ENCODE measurements at places on chromosomes 4 and X. TPM values are rescaled to one million over a fixed set of nuclear protein-coding genes. Genes with fewer than 3 reads are reported as not detected.

XAGE3 gene
- total RNA-seq = not detected

DNA sequence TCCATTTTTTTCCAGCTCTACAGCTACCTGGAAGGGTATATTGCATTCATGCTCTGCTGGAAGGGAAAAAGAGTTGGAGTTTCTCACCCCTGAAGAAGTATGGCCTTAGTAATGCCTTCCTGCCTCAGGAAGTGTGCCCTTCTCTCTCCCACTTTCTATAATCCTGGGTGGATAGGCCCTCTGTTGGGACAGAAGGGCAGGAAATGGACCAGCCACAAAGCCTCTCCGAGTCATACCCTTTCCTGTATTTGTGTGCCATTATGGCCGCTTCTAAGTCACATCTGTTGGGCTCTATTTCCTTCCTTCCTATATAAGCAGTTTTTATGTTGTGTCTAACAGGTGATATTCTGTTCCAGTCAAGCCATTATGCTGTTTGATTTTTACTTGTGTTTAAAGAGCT is 74.8 kb upstream of the SMARCA5 start:
- no peak for DNase-seq

- DNase-seq = no peak
Measured at GRCh38 chr4:184094532-184095159, 123.0 kb downstream of the ENPP6 start.

DNA sequence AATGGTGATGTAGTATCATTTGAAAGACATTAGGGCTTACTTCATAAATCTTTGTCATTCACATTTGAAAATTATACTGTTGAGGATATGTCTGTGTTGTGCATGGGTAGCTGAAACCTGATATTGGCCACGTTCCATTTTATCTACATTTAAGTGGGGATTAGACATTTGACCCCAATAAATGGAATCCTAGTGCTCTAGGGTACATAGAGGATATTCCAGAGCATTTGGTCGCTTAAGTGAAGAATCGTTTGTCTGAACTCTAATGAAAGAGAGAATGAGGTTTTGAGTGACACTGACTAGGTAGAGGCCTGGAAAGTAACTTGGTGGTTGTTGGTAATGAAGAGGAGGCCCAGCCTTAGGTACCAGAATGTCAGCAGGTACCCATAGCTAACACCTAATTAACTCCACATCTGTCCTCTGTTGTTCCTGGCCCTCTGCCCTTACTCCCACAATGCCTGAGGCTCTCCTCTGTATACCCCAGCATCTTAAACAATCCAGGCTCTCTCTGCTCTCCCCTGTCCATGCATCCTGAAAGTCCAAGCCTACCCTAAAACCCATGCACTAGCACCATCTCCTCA is 299.5 kb upstream of the KLF3 start:
- DNase-seq = no peak

DNA sequence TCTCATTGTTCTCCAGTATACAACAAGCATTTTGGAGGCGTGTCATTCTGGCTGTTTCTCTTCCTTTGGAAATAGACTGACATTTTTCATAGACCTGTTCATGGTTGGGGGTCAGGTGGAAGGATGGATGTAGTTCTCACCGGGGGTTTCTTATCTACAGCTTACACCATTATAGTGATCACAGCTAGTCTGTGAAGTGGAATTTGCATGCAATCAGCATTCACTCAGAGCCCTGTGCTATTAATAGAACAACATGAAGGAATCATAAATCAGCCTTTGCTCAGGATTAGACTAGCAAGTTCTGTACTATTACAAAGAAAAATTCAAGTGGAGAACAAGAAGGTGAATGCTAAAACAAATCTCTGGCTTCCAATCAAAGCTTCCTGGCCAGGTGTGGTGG is 132.6 kb upstream of the PUDP start:
- no peak for DNase-seq

DNA sequence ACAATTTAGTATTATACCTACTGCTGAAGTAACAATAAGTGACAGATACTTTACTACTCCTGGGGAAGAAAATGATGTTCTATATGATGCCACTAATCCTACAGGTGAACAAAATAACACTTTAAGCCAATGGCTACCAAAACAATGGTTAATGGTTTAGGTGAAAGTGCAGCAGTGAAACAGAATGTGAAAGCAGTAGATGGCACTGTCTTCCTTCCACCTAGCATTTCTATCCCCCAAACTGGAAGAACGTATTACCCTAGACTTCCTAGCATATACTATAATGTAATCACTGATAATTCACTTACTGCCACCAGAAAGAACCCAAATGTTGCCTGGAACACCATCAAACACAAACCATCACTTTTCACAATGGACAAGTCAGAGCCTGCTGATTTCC is 18.9 kb upstream of the CABS1 start:
- no peak for DNase-seq

SLITRK4 gene
- total RNA-seq = 1.5 TPM

GRCh38 chr4:73589261-73589847 is 30.9 kb downstream of the RASSF6 start:
- DNase-seq = no peak

DNA sequence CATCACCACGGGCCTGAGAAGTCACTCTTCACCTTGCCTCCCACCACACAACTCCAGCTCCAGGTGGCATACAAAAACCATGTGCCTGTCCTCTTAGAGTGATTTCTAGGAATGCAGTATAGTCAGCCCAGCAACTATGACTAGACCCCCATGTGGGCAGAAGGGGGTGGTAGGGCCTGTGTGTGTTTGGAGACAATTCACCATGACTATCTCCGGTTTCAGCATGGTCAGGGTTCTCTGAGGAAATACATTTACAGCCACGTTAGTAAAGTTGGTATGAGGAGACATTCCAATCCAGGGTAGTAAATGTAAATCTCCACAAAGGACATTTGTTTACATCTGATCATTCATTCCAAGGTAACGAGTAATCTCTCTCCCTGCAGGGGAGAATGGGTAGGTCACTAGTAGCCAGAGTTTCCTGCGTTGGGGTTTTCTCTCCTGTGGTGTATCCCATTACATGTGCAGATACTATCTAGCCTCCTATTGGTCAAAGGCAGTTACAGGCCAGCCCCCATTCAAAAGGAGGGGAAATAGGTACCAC is 4.2 kb upstream of the MTMR1 start:
- no peak for DNase-seq

DCX gene
- not detected for total RNA-seq

DNA sequence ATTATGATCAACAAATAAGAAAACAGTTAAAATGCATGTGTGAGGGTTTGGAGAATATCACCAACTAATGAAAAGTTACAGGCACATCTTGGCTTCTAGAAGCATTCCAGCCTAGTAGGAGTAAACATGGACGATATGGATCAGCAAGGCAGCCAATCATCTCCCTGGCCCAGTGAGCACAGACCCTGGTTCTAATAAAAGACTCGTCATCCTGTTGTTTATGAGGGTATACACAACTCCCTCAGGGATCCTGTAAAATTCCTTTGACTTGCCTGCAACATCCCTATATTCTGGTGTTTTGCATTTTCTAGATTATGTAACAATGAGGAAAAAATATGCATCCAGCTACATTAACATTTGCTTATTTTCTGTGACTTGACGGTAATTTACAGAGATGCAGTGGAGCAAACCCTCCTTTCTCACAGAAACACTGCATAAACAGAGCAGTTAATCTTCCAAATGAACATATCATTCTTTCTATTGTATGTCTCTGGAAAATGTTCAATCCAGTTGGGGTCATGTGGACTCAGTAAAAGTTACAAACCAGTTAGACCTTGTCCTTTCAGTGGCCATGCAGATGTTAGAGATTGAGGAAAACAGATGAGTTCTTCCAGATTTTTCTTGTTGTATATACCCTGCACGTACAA is 88.9 kb upstream of the NDP start:
- DNase-seq = no peak

GRCh38 chr4:73743281-73743680 is 2.9 kb downstream of the CXCL8 start:
- no peak for DNase-seq

GRCh38 chrX:47772764-47773163 is 63.9 kb upstream of the ZNF81 start:
- no peak for DNase-seq

NIPAL1 gene
- total RNA-seq = 6.3 TPM
